Activated CD8-positive, alpha-beta memory T cell treated with anti-CD3 and anti-CD28 coated beads for 1 hour (primary cell): ENCODE measurements at places on chromosomes 1 and 21.

DNA sequence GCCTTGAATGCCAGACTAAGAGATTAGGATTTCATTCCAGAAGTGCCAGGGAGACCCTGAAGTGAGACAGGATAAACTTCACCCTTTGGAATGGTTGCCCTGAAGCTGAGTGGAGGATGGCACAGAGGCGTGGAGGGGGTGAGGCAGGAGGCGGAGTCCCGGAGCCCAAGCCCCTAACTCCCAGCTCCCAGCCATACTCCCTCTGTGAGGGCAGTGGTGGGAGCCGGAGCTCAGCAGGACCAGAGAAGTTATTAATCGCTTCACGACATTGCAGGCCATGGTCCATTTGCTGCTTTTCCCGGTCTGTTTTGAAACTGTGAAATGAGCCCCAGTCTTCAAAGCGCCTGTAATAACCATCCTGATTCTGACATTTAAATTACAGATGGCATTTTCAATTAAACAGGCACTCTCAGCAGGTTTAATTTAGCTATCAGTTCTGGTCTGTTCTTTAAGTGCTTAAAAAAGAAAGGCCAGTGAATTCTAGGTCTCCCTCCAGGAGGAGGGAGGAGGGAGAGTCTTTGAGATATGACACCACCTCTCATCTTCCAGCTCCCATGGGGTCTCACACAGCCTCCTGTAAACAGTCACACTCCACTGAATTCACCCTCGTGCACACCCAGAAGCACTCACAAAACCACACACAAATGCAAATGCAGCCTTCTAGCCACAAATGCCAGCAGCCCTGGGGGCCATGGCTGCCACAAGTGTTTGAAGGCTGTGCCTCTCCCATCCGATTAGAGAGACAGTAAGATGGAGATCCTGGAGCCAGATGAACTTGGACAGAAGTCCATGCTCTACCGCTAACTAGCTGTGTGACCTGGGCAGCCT lies 19.6 kb downstream of the FBXO2 start:
- DNase-seq: no peak

DNA sequence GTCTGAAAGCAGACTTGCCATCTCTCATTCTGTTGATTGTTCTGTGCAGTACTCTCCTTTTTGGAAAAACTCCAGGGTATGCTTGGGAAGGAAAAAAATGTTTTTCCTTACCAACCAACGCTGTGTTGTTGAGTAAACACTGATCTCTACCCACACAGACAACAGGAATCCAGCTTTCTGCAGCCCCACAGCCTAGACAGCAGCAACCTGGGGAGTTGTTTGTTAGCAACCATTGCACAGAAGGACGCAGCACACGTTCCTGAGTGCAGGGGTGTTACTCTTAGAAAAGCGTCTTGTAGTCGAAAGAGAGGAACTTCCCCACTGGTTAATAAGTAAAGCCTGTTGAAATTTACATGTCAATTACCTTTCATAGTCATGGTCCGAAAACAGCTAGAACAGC lies 56.6 kb downstream of the SMYD2 start:
- no peak for DNase-seq

DNA sequence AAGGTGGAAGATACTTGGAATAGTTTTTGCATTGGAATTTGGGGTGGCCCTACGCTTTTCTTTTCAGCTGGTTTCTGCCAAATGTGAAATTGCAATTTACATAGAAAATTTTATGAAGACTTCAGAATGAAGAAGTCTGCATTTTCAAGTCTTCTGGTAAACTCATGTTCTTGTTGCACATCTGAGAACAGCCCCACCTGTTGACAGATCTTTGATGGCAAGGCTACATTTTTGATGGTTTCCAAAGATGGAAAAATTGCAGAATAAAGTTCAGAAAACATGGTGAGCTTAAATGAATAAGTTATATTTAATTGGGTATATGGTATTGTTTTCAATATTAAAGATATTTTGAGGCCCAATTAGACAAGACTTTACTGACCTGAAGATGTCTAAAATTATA lies 25.4 kb downstream of the OLFM3 start:
- no peak for DNase-seq

DNA sequence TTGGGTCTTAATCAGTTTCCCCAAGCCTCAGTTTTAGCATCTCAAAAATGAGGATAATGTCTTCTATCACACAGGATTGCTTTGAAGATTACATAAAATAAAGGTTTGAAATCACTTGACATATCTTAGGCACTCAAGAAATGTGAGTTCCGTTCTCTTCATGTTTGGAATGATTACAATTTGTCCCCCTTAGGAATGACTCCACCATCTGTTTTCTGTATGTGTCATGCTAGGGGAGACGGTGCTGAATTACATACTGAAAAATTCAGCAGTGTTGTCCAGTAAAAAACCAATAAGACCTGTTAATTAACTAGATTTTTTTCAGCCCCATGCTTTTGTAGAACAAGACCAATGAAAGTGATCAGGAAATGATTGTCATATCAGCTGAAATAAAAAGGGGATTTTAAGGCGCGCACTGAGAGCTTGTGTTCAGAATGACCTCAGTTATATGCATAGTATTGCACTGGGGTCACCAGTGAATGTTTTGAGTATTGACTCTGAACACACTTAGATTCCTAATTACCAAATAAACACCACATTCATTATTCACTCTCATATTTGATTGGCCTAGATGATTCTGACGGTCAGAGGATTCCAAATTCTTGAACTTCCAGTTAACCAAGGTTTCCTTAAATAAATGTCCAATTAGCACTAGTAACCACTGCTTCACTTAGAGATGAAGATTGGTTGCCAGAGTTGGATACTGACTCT lies 114.5 kb upstream of the KCNK2 start:
- no peak for DNase-seq

GRCh38 chr1:170686291-170686690 lies 22.4 kb downstream of the PRRX1 start:
- no peak for DNase-seq

- no peak for DNase-seq
Observed at GRCh38 chr1:240515505-240515904, 96.5 kb downstream of the GREM2 start.

GRCh38 chr1:204992998-204993314 lies 50.1 kb upstream of the CNTN2 start:
- DNase-seq: no peak

- no peak for DNase-seq
Observed at GRCh38 chr1:84505493-84506001, 639 bp upstream of the SPATA1 start.

GRCh38 chr1:7510389-7510931 lies 260.6 kb upstream of the VAMP3 start:
- DNase-seq: no peak

- no peak for DNase-seq
Observed at GRCh38 chr1:69441496-69441895, 126.2 kb upstream of the LRRC7 start.

- DNase-seq: no peak
Observed at GRCh38 chr21:42627527-42628289, 25.7 kb upstream of the PDE9A start.

GRCh38 chr1:181081395-181081794 lies 7.1 kb upstream of the IER5 start:
- DNase-seq: no peak

DNA sequence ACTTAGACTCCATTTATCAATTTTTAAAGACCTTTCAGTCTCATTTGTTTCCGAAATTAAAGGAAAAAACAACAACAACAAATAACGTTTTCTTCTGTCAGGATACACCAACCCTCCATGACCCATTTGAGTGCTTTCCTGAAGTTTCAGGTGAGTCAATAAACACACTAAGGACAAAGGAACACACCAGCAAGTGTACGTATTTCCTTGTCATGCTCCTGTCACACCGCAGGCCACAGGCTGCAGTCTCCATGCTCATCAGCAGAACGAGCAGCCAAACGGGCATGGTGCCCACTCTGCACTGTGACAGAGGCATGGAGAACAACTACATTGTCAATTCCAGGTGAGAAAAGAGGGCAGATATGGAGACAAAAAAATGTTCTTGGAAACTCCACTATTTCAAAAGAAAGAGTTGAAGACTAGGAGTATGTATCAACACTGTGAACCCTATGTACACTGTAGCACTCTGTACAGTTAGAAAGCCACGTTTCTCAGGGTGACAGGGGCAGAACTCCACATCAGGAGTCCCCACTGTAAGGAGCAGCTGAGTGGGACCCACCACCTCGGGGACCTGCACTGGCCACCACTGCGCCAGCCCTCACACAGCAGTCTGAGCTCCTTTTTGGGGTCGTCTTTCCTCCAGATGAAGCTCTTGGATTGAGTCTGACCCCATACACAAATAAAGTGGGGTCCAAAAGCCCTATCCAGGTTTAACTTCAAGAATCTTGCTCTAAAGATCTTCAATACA lies 2.6 kb downstream of the PTTG1IP start:
- DNase-seq: no peak

- no peak for DNase-seq
Observed at GRCh38 chr1:18599086-18599485, 31.6 kb upstream of the PAX7 start.

- DNase-seq: no peak
Observed at GRCh38 chr21:38942748-38943211, 137.1 kb downstream of the ETS2 start.

GRCh38 chr1:27509127-27510080 lies 19.4 kb upstream of the WASF2 start:
- DNase-seq: no peak

- no peak for DNase-seq
Observed at GRCh38 chr1:109388884-109389637, 8.7 kb downstream of the SORT1 start.

GRCh38 chr1:27176323-27176722 lies 21.4 kb upstream of the SLC9A1 start:
- no peak for DNase-seq

DNA sequence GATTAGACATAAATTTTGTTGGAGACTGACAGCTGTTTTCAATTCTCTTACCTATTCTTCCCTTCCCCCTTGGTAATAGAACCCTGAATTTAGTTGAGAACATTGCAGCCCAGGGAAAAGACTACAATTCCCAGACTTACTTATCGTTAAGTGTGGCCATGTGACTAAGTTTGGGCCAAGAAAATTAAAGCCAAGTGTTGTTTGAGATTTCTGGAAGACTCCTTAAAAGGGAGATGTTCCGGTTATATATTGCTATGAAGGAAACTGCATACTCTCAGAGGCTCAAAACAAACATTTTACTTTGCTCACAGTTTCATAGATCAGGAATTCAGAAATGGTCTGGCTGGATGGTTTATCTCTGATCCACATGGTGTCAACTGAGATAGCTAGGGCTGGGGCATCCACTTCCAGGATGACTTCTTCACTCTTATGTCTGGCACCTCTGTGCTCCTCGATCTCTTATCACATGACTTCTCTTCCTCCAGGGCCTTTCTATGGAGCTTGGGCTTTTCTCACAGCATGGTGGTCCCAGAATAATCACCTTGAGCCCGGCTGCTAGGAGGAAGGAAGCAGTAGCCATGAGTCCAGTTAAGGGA lies 22.4 kb upstream of the CD34 start:
- no peak for DNase-seq

DNA sequence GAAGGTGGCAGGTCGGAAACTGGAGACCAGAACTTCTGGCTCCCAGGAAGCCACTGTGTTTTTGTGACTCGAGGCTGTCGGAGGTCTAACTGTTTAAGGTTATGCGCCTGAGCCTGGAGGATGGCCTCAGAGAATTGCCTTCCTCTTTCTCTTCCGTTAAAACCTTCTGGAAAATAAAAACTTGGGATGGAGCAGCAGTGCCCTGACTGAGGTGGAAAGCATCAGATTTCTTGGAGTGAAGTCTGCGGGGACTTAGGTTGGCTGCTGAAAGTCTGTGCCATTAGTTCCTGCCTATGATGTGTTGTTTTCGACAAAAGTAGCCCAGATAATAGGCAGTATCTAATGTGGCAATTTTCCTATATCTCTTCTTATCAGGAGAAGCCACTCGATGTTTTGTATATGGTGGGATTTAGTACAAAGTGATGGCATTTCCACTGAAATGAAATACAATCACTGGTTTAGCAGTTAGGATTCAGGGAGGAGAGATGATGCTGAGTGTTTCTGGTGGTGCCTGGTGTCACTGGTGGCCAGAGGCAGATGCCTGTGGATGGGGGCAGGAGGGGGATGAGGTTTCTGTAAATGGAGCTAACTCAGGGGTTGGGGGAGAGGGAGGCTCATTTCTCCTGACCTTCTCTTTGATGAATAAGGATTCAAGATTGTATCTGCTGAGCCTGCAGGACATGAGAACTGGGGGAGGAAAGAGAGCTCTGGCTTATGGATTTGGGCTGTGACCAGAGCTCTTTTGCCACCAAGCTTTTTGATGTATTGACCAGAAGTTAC lies 150.8 kb downstream of the CAMTA1 start:
- DNase-seq: no peak

GRCh38 chr1:171484760-171485374 lies 463 bp upstream of the PRRC2C start:
- DNase-seq: no peak

GRCh38 chr1:248858096-248858890 lies 592 bp downstream of the ZNF692 start:
- DNase-seq: no peak

GRCh38 chr1:23369335-23370013 lies at the start of gene ZNF436:
TSS of gene ZNF436 (minus strand) at chr1:23369836. CDS start at chr1:23368005, 1,831 bp downstream.
- no peak for DNase-seq

DNA sequence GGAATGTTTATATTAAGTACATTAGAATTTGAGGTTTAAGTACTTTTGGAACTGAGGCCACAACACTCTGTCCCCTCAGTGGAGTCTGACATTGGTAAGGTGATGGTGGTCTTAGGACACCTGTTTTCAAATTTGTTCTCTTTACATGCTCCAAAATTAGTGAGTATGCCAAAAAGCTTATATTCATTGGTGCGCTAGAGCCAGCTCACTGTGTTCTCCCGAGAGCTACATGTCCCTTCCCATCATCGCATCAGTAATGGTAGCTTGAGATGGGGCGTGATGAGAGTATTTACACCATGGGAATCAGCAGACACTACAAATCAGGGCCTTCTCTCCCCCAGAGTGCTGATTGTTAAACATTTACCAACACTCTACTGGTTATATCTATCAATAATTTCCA lies 19.5 kb downstream of the ETS2 start:
- DNase-seq: no peak

DNA sequence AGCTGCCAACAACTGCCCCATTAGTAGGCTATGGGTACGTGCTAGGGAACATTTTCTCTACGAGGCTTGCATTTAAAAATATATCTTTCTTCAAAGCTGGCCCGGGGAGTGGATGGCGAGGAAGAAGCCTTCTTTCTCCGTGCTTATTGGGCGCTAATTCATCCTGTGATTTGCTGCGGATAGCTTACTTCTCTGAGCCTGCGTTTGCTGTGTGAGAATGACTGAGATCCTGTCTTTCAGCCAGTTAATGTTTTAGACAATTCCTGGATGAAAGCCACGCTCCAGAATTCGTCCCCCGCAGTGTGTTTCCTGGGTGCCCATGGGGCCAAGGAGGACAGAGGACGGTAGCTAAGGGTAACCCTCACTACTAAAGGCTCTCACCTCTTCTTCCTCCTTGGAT lies 57.8 kb upstream of the TARBP1 start:
- no peak for DNase-seq

GRCh38 chr21:27572696-27573095 lies 605.8 kb upstream of the ADAMTS5 start:
- DNase-seq: no peak

DNA sequence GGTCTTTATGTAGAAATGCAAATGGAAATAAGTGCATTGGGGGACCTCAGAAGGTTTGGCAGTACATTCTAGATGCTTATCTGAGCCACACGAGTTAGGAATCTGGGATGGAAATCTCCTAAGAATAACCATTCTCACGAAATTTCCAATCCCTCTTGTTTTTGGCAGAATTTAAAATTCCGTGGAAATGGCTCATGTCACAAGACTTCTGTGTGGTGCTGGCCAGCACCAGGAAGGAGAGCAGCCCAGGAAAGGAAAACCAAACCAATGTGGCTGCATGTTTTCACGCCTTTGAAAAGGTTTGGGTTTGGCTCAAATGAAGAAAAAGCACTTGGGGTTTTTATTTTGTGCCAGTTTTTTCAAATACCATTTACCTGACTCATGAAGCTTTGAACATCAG lies 80.1 kb upstream of the KCNK2 start:
- no peak for DNase-seq
